Cerebellar nuclear complex (tissue), 1 donor: ENCODE measurements at places on chromosomes 7 and 10.

GRCh38 chr10:120477743-120478141 lies 20.7 kb downstream of the PLPP4 start:
- no peak for DNase-seq

GRCh38 chr7:135147899-135148721 lies at the start of gene TMEM140:
TSS of gene TMEM140 (plus strand) at chr7:135148072. CDS start at chr7:135164442, 16,370 bp downstream.
- DNase-seq, result no peak

DNA sequence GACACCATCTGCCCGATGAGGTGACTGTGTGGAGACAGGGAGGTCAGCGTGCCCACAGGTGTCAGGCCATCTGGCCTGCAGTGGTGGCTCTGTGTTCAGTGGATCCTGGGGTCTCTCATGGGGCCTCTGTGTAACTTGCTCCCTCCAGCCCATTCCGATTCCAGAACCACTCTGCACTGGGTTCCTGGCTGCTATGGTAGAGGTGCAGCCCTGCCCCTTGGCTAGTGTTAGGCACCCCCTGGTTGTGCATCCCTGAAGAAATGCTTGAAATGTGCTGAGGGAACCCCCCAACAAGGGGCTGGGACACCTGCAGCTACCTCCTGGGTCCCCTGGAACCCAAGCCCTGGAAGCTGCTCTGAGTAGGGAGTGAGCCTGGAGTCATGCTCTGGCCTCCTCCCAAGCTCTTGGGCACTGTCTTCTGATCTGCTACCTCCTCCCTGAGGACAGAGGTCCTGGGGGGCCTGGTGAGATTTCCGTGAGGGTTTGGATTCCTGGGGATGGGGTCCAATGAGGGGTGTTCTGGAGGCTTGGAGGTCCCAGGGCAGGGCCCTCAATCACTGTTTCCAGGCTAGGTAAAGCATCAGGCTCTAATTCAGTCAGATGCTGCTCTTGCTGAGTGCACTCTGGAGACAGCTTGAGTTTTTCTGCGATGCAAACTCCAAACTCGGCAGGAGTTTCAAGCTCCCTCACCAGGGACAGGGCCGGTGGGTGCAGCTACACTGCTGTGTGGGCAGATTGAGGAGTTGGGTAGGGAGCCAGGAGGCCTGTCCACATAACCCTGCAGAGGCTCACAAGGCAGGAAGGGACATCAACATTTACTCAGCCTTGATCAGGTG lies 27.7 kb downstream of the RAMP3 start:
- DNase-seq, result no peak

DNA sequence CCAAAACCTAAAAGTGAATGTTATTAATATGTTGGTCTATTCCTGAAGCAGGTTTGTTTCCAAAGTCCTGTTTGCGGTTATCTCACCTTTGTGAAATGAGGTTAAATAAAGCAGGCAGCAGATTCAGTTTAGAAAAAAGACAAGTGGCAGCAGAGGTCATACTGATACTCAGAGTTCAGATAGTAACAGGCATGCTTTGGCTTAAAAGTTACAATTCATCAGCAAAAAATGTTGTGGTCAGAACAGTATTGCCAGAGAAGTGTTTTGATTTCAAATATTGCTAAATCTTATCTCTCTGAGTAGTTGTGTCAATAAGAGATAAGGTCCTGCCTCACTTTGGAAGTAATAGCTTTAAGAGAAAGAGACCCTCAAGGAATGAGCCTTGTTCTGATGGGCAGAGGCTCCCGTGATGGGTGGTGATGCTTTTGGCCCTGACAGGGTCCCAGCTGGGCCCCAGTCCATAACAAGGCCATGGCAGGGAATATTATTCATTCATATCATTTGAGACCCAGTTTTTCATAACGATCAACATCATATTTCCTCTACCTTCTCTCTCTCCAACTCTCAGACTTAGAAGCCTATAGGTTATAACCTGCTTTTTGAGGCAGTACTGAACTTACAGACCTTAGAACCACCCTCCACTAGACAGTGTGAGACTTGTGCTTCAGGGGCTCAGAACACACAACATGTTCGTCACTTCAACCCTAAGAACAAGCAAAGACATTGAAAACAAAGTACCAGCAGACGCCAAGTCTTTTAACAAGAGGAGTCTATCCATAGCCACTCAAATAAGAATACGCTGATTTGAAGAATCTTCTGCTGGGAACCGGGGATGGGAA lies 58.5 kb upstream of the AHR start:
- no peak for DNase-seq

- no peak for DNase-seq
These were observed 104.9 kb upstream of the C7orf33 start for GRCh38 chr7:148485618-148486017.
